Caki2 (cell line): ENCODE measurements at places on chromosomes 7 and 10.

DNA sequence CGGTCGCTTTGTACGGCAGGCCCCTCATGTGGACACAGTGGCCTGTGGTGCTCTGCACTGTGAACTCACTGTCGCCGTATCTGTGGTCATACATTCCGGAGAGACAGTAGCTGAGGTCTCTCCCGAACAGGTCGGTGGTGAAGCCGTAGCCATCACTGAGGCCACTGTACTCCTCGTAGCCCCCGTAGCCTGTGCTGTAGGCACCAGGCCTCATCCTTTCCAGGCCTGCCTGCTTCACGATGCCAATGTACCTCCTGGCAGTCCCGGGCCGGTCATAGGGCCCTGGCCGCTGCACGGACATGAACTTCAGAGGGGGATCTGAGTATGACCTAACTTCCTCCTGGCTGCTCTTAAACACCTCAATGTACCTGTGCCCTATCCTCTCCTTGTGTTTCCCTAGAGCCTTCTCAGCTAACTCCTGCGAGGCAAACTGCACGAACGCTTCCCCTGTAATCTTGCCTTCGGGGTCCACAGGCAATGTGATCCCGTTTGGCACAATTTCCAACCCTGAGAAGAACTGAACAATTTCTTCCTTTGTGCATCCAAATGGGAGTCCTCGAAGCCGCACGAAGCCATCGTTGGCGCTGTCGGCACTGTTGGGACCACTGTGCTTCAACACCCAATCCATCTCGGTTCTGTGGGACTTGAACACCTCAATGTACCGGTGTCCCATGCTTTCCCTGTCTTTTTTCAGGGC lies 15.7 kb downstream of the FXYD4 start:
- DNase-seq, result no peak

- DNase-seq, result no peak
Observed at GRCh38 chr7:123663200-123663599, 7.5 kb downstream of the LMOD2 start.

- DNase-seq, result no peak
Observed at GRCh38 chr10:22992621-22993020, 64.8 kb downstream of the ARMC3 start.

GRCh38 chr10:78947226-78947625 lies 121.5 kb upstream of the ZMIZ1 start:
- no peak for DNase-seq

DNA sequence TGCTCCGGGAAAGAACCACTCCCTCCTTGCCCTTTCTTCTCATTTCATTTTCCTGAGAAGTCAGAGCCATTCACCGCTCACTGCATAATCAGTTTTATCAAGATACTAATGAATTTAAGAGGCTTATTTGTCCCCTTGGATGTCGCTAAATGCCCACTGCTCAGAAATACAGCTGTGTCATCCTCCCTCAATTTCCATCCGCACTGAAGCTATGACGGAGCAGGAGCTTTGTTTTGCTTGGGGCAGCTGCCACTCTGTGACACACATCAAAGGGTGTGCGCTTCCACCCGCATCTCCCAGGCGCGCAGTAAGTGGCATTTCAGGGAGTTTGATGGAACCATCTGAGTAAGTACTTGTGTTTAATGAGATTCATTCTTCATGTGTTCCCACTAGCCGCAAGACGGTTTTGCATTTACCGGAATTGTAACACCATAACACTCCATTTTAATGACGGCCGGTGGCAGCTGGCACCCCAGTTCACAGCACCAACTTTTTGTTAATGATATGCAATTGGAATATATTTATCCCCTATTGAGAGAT lies 103.8 kb upstream of the PARD3 start:
- no peak for DNase-seq

GRCh38 chr10:30598105-30598776 lies 31.3 kb downstream of the LYZL2 start:
- no peak for DNase-seq

GRCh38 chr7:2815875-2816245 lies 28.2 kb downstream of the GNA12 start:
- no peak for DNase-seq

DNA sequence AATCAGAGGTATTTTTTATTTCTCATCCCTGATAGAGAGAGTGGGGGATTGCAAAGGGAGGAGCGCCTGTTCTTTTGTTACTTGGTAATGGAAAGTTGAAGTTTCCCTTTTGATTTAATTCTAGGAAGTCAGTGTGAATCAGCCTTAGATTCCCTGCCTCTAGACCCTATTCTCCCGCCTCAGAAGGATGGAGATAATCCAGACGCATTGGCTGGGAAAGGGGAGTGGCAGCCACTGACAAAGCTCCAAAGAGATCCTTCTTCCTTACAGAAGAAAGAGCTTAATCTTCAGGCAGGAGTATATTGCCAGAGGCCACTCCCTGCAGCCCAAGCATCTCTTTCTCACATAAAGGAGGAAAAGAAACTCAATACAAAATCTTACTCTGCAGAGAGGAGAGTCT lies 122.3 kb upstream of the GALNT17 start:
- DNase-seq, result no peak

DNA sequence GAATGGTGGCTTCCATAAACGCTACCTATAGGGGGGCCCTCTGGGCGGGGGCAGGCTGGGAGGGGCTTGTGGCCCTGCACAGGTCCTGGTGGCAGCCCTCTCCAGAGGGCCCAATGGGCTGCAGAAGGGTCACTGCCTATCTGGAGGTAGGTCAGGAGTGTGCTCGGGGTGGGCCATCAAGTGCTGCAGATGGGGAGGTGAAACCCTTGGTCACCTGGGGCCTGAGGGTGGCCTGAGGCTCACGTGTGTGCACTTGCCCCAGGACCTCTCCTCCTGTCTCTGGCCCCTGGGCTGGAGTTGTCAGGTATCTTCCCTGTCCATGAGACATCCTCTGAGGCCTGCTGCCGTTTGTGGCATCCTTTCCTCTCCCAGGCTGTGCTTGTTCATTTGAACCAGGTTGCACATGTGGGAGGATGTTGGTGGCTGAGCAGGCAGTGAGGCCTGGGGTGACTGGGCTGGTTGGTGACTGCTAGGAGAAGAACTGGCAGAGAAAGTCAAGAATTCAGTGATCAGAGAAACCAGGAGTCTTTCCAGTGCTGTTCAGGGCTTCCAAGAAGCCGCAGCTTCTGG lies 21.1 kb upstream of the SH2D4B start:
- no peak for DNase-seq

- DNase-seq, result no peak
Observed at GRCh38 chr10:103080891-103081581, 112.0 kb downstream of the NT5C2 start.

- no peak for DNase-seq
Observed at GRCh38 chr10:93867525-93867924, 26.3 kb upstream of the SLC35G1 start.

GRCh38 chr7:27834179-27834921 lies 94.4 kb downstream of the TAX1BP1 start:
- no peak for DNase-seq

DNA sequence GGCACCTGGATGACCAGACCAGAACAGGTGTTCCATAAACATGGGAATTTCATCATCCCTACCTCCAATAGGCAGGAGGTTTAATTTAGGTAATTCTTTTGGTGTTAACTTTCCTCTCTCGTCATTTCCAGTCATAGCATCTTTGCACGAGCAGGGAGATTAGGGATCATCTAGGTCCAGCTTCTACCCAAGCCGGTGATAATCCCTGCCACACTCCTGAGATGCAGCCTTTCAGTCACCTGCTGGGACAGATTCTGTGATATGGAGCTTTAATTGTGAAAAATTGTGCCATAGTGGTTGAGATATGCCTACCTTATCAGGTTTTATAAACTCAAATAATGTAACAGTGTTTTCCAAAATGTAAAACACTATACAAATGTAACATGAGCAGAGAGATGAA lies 191.8 kb upstream of the AOAH start:
- DNase-seq, result no peak
